ENCODE measurements at places on chromosomes 3 and 15.

DNA sequence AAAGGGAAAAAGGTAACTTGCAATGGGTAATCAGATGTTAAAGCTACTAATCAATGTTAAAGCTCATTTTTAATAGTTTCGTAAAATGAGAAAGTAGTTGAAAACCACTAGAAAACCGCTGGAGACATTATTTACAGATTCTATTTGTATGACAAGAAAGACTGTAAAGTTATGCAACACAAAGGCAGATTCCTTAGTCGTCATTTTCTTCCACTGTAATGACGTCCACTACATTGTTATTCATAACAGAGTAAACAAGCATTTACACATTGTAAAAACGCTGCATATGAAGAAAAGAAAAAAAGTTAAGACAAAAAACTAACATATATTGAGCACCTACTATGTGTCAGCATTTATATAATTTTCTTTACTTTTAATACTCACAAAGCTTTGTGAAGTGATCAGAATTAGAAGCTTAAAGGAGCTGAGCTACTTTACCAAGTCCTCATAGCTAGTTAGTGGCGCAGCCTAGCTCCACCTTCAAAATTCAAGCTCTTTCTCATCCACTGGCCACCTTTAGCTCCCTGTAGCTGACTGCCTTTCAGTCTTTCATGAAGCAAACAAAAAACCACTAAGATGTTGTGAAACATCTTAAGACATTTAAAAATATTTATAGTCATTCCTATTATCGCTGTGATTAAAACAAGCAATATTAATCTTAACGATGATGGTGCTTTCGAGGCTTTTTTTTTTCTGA, 100.1 kb upstream of the CDIN1 start:
- no peak for DNase-seq

- DNase-seq: no peak
These were observed 2.0 kb downstream of the XRN1 start for GRCh38 chr3:142445816-142446254.

GRCh38 chr15:49235446-49236124, 65.5 kb downstream of the GALK2 start:
- DNase-seq: peak; percentile 21

DNA sequence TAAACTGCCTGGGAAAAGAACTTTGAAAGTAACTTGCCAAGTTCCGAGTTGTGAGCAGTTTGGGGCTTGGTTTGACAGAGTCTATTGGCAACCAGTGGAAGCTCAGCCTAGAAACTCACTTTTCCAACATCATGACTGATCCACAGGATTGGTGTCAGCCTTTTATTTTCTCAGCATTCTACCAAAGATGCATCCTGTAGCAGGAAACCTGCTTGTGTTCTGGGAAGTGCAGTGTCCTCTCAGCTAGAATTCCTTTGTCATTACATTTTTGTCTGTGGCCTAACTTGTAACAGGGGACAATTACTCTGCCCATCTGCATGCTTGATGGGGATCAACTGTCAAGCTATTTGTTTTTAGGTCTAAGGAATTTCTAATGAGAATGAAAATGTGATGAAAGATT, 116.7 kb upstream of the LMOD3 start:
- no peak for DNase-seq

GRCh38 chr15:78840661-78841375, 29.6 kb upstream of the ADAMTS7 start:
- DNase-seq: no peak

GRCh38 chr3:147426931-147427330, 17.8 kb downstream of the ZIC1 start:
- DNase-seq: no peak

- DNase-seq: no peak
These were observed 6.1 kb upstream of the ZSCAN2 start for GRCh38 chr15:84594617-84595290.

DNA sequence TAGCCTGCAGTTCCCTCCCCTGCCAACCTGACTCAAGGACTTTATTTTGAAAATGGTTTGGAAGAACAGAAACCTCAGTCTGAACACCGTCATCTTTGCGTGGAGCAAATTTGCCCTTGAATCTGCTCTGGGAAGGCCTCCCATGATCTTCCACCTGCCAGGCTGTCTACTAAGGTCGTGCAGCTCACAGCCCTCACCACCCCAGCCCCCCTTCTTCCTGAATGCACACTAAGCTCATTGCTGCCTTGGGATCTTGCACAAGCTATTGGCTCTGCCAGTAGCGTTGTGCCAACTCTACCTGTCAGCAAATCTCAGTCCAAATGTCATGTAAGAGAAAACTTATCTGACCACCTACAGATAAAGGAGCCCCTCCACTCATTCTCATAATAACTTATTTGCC, 141.5 kb downstream of the USP13 start:
- no peak for DNase-seq

- no peak for DNase-seq
These were observed 9.9 kb downstream of the GLYCTK start for GRCh38 chr3:52297242-52298148.

DNA sequence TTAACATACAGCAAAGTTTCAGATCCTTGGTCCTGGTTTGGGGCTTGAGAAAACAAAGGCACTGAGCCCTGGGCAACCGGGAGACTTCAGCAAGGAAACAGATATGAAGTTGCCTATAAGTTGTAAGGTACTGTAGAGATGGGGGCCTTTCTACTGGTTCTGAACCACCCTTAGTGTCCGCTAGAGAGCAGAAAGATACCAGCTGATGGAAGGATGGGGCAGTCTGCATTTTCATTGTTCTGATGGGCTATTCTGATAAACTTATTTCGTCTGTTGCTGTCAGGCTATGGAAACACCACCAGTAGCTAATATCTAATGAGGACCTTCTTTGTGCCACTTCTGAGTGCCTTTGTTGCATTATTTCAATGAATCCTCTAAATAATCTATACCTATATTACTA, 38.7 kb downstream of the FGD5 start:
- DNase-seq: no peak

DNA sequence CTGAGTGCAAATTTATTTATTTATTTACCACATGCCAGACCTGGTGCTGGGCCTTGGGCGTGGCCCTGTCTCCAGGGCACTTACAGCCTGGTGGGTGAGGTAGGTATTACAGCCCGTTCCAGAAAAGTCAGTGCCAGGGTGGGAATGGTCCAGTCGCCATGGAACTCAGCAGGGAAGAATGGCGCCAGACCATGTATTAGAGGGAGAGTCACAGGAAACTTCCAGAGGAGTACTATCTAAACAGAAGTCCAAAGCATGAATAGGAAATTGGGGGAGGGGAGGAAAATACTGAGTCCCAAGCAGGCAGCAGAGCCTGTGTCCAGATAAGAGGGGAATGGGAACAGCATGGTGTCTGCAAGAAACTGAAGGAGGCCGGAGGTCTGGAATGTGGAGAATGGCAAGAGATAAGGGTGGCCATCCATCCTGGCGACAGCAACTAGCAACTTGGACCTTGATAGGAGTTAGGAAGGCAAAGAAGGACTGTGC, 27.0 kb downstream of the SH3BP5 start:
- no peak for DNase-seq

GRCh38 chr15:55909036-55909811, 84.2 kb downstream of the NEDD4 start:
- no peak for DNase-seq

DNA sequence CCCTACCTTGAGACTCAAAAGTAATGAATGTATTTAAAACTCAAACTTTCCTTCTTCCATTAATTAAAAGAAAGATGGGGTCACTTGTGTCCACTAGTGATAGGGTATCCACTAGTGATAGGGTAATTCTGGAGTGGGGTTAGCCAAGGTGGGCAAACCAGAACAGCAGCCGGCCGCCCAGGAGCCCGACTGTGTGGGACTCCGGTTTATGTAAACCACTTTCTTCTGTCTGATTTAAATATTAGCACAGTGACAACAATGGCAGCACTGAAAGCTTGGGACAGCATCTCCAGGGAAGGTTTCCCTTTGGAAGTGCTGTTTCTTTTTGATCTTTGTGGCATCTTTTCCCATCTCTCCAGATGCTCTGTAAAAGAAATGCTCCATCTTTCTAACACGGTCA, 722 bp downstream of the MYZAP start:
- DNase-seq: no peak

- DNase-seq: no peak
These were observed 422.8 kb upstream of the NAALADL2 start for GRCh38 chr3:174436367-174436766.

GRCh38 chr15:90465140-90465929, 64.4 kb upstream of the CRTC3 start:
- DNase-seq: no peak

DNA sequence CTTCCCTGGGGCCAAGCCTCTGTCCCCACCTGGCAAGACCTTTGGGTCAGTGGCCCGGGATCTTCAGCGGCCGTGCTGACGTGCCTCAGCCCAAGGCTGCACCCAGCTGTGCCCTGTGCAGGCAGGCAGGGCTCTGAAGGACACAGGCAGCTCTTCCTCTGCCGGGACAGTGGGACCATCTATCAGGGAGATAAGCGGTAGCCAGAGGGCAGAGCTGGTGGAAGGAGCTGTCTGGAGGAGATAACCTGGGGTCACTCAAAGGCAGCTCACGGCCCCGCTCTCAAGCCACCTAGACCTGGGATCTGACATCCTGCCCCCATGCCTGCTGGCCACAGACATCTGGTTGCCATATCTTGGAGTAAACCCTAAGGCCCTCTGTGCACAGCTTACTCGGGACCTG, 27.3 kb downstream of the DUSP7 start:
- no peak for DNase-seq

DNA sequence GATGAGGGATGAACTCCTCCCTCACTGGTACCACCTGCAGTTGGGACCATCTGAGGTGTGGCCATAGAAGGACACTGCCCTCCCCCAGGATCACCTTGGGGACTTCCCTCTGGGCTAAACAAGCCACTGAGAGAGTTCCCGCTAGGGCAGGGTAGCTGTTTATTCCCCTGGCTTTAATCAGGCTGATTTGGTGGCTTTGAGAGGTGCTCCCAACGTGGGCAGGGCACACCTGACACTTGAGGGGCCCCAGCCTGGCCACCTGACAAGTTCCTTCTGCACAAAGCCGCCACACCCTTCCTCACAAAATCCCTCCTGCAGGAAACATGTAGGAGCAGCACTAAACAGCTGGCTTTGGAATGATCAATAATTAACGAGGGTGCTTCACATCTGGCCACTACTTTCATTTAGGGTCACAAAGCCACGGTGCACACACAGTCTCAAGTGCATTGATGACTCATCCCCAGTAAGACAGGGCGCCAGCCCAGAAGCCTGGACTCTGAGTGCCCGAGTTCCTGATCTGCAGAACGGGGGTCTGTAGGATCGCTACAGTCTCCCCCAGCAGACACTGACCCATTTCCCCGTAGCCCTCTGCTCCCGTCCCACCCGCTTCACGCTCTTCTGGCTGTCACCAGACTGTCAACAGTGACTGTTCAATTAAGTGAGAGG, 75.1 kb downstream of the ATP10A start:
- DNase-seq: no peak

- no peak for DNase-seq
These were observed 34.8 kb downstream of the CCDC80 start for GRCh38 chr3:112606098-112606497.

- DNase-seq: no peak
These were observed 116.0 kb downstream of the XXYLT1 start for GRCh38 chr3:195154793-195155535.

DNA sequence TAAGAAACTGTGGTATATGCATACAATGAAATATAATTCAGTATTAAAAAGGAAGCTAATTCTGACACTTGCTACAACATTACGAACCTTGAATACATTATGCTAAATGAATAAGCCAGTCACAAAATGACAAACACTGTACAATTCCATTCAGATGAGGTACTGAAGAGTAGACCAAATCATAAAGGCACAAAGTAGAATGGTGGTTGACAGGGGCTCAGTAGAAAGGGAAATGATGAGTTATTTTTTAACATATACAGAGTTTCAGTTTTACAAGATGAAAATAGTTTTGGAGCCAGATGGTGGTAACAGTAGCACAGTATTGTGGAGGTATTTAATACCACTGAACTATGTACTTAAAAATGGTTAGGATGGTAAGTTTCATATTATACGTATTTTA, 254.6 kb upstream of the RBMS3 start:
- no peak for DNase-seq

GRCh38 chr3:124685481-124685880, 44.8 kb upstream of the UMPS start:
- DNase-seq: no peak

DNA sequence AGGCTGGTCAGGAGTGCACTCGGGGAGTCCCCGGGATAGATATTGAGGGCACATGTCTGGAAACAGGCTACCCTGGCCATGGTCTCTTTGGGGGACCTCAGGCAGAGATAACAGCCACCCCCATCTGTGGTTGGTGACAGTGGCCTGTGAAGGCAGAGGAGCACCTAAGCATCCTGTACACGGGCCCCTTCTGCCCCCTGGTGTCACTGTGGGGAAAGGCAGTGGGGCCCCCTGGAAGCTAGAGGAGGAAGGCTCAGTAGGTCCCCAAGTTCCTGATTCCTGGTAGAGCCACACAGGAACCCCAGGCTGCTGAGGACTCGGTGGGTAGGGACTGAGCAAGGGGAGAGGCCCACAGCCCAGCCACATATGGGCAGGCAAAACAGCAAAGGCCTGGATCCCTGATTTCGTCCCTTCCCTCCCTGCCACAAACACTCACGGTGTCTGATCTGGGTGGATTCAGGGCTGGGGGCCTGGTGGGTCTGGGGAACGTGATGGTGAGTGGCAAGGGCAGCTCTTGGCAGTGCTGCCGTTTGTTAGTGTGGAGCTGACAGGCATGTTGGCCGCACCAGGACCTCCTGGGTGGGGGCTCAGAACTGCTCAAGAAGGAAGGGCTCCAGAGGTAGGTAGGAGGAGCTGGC, 14.1 kb upstream of the CXCR6 start:
- DNase-seq: peak; percentile 51

GRCh38 chr3:184334470-184335158, 2.8 kb upstream of the FAM131A start:
- DNase-seq: peak; percentile 41

- DNase-seq: no peak
These were observed 369.4 kb downstream of the NR2F2 start for GRCh38 chr15:96699871-96700401.

DNA sequence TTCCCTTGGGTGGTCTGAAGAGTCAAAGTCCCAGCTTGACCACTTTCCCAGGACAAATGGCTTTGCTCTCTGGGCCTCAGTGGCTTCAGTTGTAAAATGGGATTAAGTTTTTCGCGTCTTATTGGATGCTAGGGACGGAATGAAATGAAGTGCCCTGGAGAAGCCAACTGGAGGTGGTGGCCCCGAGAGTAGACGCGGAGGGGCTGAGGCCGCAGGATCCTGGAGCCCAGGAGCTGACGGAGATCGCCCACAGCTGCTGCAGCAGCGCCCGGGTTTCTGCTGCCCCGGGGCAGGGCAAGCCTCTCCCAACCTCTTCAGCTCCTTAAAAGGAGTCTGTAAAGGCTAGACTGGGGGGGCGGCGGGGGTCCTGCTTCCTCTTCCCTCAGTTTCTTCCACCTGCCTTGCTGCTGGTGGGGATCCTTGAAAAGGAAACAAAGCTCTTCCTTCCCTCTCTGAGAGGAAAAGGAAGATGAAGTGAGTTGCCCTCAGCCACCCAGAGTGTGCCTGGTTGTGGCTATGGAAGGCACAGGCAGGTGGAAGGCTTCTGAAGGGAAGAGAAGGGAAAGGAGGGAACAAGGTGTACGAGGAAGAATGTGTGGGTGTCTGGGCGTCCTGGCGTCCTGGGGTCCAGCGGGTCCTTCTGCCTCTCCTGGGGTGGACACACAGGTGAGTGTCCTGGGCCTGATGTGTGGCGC, 967 bp upstream of the BNC1 start:
- DNase-seq: no peak
